Hepatic stellate cell (primary cell): ENCODE measurements at places on chromosomes 1 and 21.
A peak's percentile ranks its signal among the peaks of the same experiment; 100 is the strongest.

DNA sequence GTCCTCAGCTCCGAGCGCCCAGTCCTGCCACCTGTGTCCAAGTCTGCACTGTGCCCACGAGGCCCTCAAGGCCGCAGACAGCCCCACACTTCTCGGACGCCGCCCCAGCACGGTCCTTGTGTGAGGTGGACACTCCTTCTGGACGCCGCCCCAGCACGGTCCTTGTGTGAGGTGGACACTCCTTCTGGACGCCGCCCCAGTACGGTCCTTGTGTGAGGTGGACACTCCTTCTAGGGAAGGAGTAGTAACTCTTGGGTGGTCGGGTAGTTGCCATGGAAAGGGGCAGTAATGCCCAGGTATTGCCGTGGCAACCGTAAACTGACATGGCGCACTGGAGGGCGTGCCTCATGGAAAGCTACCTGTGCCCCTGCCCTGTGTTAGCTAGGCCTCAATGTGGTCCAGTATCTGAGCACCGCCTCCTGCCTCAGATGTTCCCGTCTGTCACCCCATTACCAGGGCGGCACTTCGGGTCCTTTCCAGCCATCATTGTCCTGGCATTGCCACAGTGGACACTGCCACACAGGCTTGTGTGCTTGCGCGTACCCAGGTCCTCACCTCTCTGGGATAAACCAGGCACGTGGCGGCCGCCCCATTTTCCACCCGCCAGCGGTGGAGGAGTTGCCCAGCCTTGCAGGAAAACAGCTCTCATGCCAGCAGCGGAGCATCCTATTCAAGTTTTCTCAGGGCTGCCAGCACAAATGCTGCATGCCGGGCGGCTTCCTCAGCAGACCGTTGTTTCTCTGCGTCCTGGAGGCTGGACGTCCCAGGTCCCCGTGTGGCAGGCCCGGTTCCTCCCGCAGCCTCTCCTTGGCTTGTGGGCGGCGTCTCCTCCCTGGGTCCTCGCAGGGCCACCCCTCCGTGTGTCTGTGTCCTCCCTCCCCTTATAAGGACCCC, 40.8 kb upstream of the POFUT2 start:
- no peak for DNase-seq

DNA sequence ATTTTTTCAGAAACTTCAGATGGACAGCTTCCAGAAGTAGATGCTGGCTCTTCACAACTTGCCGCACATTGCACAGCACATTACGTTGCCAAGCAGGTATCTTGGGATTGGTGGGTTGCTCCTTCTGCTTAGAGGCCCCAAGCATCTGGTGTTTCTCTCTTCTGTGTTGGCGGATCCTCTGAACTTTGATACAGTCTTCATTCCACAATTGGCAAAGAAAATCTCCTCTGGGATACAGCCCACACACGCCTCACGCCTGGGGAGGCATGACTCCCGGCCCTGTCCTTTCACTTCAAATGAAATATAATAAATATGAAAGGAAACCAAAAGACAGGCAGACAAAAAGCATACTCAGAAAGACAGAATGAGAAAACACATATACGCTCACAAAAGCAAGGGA, 72.3 kb upstream of the PPP2R5A start:
- DNase-seq: no peak

GRCh38 chr1:97123717-97124431, 402.3 kb downstream of the PTBP2 start:
- no peak for DNase-seq

- no peak for DNase-seq
Measured at GRCh38 chr1:168977618-168978017, 128.9 kb upstream of the ATP1B1 start.

- no peak for DNase-seq
Measured at GRCh38 chr1:79155991-79156390, 149.5 kb upstream of the ADGRL4 start.

DNA sequence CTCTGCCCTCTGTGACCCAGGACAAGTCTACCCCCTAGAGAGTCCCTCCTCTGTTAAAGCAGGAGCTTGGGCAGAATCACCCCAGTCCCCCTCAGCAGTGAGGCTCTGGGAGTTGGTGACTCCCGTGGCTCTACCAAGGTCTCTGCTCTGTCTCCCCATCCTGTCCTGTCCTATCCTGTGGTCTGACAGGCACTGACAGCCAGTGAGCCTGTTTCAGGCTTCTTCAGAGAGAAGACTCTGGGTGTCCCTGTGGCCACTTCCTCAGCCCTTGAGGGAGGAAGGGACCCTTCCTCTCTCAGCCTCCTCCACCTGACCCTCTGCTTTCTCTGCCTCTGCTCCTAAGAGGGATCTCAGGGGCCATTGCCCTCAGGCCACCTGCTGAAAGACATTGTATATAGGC, 148.7 kb downstream of the FCRL5 start:
- no peak for DNase-seq

DNA sequence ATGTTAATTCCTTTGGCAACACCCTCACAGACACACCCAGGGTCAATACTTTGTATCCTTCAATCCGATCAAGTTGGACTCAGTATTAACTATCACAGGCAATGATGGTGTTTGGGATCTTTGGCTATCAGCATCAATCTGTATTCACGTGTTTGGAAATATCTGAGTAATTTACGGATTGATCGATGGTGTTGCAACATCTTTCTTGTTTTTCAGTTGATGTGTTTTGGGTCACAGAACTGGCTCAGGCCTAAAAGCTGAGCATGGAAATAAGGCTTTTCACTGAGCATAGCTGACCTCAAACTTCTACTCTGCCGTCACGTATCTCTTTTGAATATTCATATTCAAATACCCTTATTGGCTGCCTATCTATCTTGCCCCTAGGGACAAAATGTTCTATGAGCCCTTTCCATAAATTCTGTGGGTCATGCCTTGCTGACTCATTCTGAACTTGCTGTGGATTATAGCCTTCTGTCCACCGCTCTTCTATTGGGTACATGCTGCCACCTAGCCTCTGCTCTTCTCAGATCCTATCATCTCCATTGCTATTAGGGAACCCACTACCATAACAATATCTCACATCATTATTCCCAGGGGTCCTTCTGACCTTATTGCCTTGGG, 156.0 kb downstream of the PDE4B start:
- no peak for DNase-seq

DNA sequence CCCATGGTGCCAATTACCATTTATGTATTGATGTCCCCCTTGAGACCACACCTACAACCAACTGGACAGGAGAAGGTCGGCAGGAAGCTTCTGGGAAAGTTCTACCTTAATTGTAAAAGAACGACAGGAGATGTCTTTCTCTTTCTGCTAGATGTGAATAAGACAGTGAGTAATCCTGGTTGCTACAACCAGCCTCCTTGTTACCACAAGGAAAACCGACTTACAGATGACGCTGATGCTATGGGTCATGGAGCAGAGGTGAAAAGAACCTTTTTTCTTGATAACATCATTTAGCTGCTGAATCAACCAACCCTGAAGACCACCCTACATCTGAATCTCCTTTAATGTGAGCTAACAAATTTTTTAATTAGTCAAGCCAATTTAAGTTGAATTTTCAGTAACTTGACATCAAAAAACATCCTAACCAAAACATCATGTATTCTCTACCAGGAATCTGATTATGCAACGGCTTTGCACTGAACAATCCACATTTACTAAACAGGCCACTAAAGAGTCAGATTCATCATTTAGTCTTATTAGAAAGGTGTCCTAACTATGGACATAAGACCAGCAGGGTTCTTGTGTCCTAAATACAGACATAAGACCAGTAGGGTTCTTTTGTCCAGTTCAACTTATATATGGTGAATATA, 23.0 kb downstream of the RGS2 start:
- no peak for DNase-seq

GRCh38 chr1:1364266-1364665, 5.9 kb upstream of the MXRA8 start:
- DNase-seq: no peak

- DNase-seq: peak; percentile 36
Measured at GRCh38 chr1:45499415-45499769, 481 bp downstream of the CCDC163 start.

- DNase-seq: no peak
Measured at GRCh38 chr1:52876843-52877242, 34.3 kb downstream of the ZYG11A start.

DNA sequence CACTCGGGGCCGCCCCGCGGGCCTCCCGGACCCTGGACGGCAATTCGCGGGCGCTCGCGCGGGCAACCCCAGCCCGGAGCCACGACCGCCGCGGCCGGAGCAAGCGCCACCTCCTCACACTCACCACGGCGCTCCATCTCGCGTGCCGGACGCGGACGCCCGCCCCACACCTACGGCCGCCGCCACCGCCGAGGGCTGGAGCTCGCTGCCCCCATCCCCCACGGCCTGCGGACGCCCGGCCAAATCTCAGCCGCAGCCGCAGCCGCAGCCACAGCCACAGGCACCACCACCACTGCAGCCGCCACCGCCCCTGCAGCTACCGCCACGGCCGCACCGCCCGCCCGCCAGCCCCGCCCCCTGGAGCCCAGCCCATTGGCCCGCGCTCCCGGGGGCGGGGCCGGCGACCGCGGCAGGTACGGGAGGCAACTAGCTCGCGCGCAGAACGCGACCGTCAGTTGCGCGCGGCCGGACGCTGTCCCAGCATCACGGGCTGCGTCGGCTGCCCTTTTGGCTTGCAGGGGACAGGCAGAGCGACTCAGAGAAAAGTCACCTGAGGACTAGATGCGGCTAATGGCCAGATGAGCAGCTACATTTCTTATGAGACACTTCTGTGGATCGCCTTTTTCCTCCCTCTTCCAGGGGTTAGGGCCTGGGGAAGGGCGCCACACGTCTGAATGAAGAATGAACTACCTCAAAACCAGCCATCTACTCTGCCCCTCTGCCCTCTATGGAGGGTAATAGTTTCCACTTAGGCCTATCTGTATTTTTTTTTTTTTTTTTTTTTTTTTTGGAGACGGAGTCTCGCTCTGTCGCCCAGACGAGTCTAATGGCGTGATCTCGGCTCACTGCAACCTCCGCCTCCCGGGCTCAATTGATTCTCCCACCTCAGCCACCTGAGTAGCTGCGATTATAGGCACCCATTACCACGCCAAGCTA, at the start of gene ARHGAP29:
Gene ARHGAP29 (minus strand): TSS at position 294 of the 936 bp plus-strand sequence. CDS start 5,973 bp downstream, outside the sequence.
- DNase-seq: peak; percentile 76

DNA sequence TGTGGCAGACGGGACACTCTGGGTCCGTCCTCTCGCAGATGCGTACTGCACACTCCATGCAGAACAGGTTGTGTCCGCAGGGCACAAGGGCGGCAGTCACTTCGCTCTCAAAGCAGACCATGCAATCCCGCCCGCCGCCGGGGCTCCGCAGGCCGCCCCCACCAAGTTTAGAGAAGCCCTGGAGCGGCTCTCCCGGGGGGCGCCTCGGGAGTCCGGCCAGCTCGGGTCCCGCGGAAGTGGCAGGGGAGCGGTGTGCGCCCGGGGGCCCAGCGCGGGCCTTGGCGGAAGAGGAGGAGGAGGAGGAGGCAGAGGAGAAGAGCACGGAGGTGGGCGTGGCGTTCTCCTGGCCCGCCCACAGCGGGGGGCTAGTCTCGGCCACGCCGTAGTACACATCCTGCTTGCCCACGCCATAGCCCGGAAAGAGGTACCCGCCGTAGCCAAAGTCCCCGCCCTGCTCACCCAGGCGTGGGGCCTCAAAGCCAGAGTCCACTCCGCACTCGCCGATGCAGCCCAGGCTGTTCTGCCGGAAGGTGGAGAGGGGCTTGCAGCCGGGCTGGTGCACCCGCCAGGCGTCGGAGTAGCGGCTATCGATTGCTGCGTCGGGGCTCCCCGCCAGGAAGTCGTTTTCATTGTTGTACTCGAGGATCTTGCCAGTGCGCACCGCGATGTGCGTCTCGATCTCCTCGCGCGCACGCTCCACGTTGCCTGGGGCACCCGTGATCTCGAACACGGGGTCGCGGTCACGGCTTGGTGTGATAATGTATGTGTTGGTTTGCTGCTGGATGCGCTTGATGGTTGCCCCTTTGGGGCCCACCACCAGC, 5.4 kb downstream of the MEX3A start:
- no peak for DNase-seq

- DNase-seq: no peak
Measured at GRCh38 chr1:204915861-204916495, 45.3 kb downstream of the NFASC start.
